ENCODE measurements at places on chromosomes 7 and 10.

DNA sequence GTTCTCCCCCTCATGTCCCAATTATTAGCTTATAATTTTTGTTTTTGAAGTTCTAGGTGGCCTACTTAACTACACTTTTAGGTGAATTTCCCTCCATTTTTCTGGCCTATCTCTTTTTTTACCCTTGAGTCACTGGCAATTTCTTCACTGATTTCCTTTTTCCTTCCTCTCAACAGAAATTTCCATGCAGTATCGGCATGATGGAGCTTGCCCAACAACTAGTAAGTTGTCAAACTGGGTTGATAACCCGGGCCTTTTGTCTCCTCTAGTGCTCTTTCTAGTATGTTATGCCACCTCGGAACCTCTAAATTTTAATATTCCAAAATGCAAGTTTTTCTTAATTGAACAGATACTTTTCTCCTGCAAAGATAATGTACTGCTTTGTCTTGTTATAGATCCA lies 147.1 kb downstream of the MLLT10 start:
- no peak for DNase-seq

- no peak for DNase-seq
These were observed 253.5 kb downstream of the PHTF2 start for GRCh38 chr7:78052112-78052511.

DNA sequence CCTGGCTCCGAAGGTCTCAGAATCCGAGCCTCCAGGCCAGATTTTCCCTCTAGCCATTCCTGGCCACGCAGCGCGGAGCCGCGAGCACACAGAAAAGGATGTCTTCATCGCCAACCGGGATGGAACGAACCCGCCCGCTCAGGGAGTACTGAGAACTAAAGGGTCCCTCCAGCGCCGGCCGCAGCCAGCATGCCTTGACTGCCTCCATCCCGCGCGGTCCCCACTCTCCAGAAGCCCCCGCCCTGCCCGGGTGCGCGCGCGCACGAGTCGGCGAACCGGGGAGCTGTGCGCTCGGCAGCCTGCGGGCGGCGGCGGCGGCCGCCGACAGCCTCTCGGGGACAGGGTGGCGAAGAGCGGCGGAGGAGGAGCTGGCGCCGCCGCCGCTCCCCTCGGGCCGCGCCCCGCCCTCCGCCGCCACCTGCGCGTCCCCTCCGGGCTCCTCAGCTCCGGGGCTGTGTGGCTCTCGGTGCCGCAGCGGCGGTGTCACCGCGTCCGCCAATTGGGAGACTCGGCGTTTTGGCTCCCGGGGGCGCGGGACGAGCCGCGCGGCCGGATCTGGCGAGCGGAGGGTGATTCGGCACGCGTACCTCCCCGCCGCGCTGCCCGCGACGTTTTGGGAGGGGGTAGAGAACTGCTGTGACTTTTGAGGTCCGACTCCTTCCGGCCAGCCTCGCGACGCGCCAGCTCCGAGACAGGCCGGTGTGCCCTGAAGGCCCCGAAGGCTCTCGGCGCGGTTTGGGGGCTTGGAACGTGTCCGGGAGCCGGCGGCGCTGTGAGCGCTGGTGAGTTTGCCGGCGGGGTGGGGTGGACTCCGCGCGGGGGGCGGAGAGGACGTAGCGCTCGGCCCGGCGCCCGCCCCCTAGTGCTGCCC lies 453 bp upstream of the GALNT17 start:
- peak; percentile 45 for DNase-seq

- peak; percentile 24 for DNase-seq
These were observed 1.2 kb downstream of the TMEM139 start for GRCh38 chr7:143285806-143286521.

- no peak for DNase-seq
These were observed 74.4 kb upstream of the TCF7L2 start for GRCh38 chr10:112875476-112876267.

- DNase-seq = no peak
These were observed 98.2 kb downstream of the ANLN start for GRCh38 chr7:36487756-36488336.

DNA sequence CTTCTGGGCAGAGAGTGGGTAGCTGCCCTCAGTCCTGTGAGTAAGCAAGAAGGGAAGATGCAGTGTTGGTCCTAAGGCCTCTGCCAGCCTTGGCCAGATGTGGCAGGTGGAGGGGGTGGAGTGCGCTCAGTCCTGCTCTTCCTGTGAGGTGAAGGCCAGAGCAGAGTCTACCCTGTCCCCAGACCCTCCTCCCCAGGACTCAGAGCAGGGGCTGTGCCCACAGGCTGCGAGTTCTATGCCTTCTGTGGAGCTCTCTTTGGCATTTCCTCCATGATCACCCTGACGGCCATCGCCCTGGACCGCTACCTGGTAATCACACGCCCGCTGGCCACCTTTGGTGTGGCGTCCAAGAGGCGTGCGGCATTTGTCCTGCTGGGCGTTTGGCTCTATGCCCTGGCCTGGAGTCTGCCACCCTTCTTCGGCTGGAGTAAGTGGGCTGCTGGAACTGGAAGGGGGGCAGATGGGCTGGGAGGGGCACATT lies 4.0 kb downstream of the OPN4 start:
- no peak for DNase-seq

DNA sequence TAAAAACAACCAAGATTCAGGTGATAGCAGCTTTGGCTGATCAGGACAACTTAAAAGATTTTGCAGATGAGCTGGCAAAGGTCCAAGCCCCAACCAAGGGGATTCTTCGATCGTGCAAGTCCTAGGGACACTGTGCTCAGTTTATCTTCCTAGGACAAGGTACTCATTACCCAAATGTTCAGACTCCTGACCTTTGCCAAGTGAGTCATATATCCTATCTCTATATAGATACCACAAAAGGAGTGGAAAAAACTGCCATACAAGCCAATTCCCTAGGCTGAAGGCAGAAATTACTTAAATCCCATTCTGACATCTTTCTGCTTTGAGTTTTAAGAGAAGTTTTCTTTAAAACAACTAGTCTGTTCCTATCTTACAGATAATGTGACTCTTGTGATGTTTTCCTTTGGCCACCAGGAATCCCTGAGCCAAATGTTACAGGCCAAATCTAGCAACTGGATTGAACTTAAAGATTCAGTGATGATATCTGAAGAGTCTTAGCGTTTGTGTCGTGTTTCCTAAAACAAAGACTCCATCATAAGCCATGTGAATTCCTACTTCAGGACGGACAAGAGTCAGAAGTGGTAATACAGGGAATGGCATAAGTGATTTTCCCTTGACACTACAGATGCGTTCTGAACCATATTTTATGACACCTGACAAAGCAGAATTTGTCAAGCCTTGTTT lies 142.6 kb upstream of the ASAH2 start:
- DNase-seq = no peak

DNA sequence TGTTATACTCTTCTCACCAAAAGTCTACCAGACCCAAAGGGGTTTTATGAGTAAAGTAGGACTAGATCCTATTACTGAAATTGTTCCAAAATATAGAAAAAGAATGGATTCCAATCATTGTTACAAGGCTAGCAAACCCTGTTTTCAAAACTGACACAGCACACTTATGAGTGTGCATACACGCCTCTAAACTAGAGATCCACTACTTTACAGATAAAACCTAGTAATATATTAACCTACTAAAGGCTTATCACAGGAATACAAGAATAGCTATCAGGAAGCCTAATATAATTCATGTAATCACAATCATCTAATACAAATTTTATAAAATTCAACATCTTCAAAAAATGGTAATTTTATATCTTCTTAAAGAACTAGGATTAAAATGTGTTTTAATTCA lies 52.2 kb downstream of the ERCC6 start:
- no peak for DNase-seq

DNA sequence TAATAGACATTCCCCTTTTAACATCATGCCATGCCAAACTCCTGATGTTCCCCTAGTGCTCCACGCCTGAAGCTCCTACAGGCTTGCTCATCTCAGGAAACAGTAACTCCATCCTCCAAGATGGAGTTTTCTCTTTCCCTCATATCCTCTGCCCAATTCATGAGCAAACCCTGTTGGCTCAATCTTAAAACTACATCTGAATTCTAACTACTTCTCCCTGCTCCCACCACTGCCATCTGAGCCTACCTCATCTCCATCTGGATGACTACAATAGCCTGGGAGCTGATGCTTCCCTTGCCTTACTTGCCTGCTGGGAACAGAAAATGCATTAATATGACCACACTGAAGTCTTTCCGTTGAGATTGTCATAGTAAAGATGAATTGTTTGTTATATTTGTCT lies 271.7 kb upstream of the MKLN1 start:
- DNase-seq = no peak

- no peak for DNase-seq
These were observed 1.2 kb downstream of the CCDC6 start for GRCh38 chr10:59905066-59905730.

- no peak for DNase-seq
These were observed 170.0 kb downstream of the MGMT start for GRCh38 chr10:129637010-129637409.
